ENCODE measurements at places on chromosomes 5 and 9.

GRCh38 chr5:100904259-100904861, 1.3 kb upstream of the ST8SIA4 start:
- DNase-seq, result no peak

- no peak for DNase-seq
Observed at GRCh38 chr5:93598091-93599000, 15.3 kb downstream of the NR2F1 start.

GRCh38 chr5:99320436-99320835, 391.6 kb upstream of the CHD1 start:
- no peak for DNase-seq

GRCh38 chr5:24397601-24398000, 247.2 kb downstream of the CDH10 start:
- no peak for DNase-seq

GRCh38 chr5:172284611-172284980, 1.0 kb upstream of the UBTD2 start:
- DNase-seq, result no peak

DNA sequence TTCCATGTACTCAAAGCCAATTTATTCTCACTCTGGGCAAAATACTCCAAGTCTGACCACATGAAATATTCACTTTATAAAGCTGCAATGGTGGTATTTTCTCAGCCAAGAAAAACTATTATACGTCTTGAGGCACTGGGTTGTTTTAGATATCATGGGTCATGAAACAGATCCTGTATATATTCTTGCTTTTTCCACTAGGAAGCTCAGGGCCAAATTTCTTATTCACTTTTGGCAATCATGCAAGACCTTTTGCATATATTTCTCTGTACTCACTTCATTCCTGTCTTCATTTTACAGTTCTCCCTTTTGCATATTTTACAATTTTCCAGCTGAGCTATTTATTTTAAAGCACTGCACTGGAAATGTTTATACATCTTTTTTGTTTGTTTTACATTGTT, 49.8 kb downstream of the GABBR2 start:
- DNase-seq, result no peak

GRCh38 chr9:115362101-115362500, 244.1 kb upstream of the TNC start:
- no peak for DNase-seq

- no peak for DNase-seq
Observed at GRCh38 chr5:21164425-21164824, 1176.4 kb upstream of the CDH18 start.

- no peak for DNase-seq
Observed at GRCh38 chr5:145124806-145125205, 710.3 kb downstream of the PRELID2 start.

- no peak for DNase-seq
Observed at GRCh38 chr5:52794519-52794918, 6.8 kb downstream of the ITGA1 start.

Data from T-cell (primary cell).